Endothelial cell (in vitro differentiated cells): ENCODE measurements at places on chromosomes 6 and 20. TPM values are rescaled to one million over a fixed set of nuclear protein-coding genes. Genes with fewer than 3 reads are reported as not detected.

GRCh38 chr20:37922016-37922415 lies 19.1 kb downstream of the VSTM2L start:
- DNase-seq: no peak

The ACTR5 gene
- 17.3 TPM for total RNA-seq

The SLX4IP gene
- total RNA-seq: 6.8 TPM

The KHDC3L gene
- not detected for total RNA-seq

DNA sequence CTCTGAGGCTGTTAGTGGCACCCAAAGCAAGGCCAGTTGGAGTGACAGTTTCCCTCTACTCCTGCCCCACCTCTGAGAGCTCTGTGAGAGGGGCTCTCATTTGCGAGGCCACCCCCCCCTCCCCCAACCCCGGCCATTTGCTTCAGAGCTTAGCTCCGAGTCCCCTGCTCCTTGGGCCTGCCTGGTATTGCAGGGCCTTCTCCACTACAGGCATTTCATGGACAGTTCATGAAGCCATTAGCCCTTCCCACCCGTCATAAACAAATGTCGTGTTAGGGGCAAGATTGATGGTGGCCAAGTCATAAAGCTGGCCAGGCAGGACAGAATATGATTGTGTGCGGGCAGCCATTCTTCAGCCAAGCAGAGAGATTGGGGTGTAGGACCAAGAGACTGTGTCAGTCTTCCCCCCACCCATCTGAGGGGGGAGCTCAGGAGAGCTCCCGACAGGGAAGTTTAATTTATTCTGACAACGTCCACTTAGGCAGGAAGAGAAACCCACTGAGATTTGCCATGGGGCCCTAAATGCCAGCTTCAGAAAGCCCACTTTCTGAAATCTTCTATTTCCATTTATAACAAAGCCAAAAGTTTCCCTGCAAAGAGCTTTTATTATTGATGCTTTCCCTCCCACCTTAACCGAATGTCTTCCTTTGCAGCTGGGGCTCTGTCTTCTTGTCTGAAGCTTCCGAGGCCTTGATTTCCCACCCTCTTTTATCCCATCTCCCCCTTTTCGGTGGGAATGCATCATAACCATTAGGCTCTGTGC lies 7.2 kb downstream of the FOXC1 start:
- no peak for DNase-seq

- no peak for DNase-seq
Observed at GRCh38 chr20:62910777-62911497, 15.4 kb downstream of the DIDO1 start.

GRCh38 chr20:60214901-60215815 lies 256.9 kb downstream of the CDH26 start:
- DNase-seq: no peak

The OGFR gene
- total RNA-seq: 27.6 TPM

DNA sequence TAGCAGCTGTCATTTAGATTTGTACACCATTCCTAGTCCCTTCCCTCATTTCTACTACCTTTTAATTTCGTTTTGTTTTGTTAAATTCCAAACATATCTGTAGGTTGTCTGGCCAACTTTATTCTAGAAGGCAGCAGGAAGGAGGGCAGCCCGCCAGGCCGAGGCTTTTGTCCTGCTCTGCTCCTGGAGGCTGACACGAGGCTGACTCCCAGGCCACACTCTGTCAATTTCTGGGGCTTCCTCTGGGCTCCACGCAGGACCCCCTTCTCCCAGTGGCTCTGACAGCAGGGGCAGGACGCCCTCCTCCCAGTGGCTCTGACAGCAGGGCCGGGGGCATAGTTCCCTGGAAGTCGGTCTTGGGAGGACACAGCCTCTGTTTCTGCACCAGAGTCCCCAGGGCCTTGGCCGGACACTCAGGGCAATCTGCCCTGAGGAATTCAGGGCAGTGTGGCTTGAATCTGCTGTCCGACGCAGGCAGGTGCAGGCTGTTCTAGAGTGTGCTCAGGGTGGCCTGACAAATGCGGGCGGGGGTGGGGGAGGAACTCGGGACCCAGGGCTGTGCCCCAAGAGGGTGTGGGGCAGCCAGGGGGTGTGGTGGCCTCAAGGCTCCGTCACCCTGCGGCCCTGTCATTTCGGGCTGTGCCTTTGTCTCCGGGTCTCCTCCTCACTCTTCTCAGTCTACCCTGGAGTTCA lies 11.8 kb downstream of the SMOC2 start:
- DNase-seq: no peak

GRCh38 chr6:169014211-169015197 lies 239.1 kb downstream of the THBS2 start:
- DNase-seq: no peak

DNA sequence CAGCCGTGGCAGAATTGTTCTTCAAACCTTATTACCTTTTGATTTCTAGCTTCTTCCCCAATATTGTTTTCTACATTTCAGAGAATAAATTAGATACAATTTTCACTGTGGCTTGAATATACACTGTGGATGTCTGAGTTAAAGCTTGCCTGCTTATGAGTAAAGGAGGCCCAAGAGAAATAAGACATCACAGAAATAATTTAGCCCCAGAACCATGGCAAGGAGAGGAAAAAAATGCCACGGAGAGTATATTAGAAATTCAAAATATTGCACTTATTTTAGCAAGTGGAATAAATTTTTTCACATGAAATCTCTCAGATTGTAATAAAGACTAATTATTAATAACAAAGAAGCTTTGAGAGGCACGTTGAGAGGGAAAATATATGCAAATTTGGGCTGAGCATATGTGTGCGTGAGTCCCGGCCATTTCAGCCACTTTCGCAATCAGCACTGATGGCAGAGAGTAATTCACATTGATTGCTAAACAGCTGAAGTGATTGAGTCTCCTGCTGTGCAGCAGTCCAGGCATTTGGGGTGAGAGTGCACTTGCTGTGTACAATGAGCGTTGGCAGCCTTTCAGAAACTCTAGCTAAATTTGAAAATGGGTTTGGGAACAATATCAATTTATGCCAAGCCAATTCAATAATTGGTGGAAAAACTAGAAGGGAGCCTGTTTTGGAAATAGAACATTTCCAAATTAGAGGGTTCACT lies 596.0 kb downstream of the EPM2A start:
- no peak for DNase-seq

DNA sequence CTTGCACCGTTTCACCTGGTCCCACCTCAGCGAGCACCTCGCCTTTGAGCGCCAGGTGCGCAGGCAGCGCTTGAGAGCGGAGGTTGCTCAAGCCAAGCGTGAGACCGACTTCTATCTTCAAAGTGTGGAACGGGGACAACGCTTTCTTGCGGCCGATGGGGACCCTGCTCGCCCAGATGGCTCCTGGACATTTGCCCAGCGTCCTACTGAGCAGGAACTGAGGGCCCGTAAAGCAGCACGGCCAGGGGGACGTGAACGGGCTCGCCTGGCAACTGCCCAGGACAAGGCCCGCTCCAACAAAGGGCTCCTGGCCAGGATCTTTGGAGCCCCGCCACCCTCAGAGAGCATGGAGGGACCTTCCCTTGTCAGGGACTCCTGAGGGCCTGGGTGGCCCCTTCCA lies 1.5 kb downstream of the ABT1 start:
- no peak for DNase-seq

DNA sequence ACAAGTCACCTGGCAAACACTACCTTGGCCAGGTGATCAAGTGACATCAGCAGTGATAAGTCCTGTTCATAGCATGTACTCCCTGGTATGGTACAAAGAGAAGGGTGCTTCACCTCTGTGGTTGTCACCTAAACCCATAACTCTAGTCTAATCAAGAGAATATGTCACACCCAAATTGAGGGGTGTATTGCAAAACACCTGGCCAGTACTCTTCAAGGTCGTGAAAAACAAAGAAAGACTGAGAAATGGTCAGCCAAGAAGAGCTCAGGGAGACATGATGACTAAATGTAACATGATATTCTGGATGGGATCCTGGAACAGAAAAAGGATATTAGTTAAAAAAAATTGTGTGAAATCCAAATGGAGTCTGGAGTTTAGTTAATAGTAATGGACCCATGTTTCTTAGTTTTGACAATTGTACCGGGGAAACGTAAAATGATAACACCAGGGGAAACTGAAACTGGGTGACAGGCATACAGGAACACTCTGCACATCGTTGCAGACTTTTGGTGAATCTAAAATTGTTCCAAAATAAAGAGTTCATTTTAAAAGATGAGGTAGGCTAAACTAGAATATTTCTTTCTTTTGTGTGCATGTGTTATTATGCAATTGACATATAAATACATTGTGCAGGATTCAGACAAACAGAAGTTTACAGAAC lies 262.0 kb downstream of the CDC5L start:
- no peak for DNase-seq

DNA sequence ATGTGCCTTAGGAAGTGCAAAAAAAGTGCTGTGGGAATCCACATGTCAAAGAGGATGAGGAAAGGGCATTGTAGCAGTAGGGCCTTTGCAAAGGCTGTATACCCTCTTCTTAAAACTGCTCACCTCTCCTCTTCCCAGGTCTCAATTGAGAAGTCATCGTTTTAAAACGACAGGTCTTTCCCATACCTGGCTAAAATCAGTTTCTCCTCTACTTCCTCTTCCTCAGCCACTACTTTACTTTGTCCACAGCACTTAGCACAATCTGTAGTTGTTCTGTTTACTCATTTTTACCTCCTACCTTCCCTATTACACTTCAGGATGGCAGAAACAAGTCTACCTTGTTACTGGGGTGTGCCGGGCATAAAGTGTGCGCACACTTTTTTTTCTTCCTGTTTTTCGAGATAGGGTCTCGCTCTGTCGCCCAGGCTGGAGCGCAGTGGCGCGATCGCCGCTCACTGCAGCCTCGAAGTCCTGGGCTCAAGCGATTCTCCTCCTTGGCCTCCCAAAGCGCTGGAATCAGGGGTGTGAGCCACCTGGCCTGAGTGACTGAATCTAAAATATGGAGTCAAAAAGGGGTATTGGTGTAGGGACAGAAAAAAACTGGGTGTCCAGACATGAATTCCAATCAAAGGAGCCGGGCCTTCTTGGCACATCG lies 9.8 kb upstream of the ELOVL5 start:
- DNase-seq: no peak

GRCh38 chr6:107495971-107496370 lies 6.1 kb downstream of the SOBP start:
- no peak for DNase-seq

DNA sequence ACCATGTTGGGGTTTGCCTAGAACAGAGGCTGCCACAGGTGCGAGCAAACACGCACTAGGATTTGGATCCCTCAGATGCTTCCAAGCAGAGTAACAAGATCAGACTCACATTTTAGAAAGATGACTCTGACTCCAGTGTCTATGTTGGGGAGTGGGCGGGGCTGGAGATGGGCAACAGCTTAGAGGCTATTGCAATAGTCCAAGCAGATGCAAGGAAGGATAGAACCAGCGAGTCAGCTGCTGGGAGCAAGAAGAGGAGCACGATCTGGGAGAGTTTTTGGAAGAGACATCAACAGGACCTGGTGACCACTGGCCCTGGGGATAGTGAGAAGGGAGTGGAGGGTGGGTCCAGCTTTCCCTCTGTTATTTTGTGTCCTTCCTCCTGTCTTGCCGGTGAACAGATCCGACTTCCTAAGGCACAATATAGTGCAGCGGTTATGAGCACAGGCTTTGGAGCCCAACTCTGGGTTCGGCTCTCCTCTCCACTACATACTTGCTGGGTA lies 52.7 kb downstream of the FGD2 start:
- no peak for DNase-seq

- no peak for DNase-seq
Observed at GRCh38 chr6:3838992-3839867, 9.9 kb upstream of the FAM50B start.

The DSTN gene
- 142 TPM for total RNA-seq

DNA sequence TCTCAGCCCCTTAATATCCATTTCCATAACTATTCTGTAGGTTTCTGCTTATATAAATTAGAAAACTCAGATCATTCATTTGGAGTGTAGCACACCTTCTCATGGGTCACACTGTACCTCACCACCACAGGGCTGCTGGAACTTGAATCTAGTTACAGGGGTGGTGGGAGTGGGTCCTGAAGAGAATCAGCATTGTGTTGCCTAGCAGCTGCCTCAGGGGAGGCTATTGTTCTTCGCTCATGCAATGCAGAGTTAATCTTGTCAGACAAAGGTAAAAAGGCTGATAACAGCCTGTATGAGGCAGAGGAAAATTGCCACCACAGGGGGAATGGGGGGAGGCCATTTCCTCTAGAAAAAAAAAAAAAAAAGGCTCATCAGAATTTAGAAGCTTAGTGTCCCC lies 496.0 kb upstream of the ADGRB3 start:
- DNase-seq: no peak

The PAK5 gene
- total RNA-seq: 0.10 TPM

The TMEM244 gene
- total RNA-seq: not detected

The COL21A1 gene
- total RNA-seq: 1.2 TPM

The TTI1 gene
- 31.9 TPM for total RNA-seq

The ECT2L gene
- total RNA-seq: not detected

GRCh38 chr6:41591859-41592502 lies 45.8 kb downstream of the FOXP4 start:
- DNase-seq: peak; percentile 87

DNA sequence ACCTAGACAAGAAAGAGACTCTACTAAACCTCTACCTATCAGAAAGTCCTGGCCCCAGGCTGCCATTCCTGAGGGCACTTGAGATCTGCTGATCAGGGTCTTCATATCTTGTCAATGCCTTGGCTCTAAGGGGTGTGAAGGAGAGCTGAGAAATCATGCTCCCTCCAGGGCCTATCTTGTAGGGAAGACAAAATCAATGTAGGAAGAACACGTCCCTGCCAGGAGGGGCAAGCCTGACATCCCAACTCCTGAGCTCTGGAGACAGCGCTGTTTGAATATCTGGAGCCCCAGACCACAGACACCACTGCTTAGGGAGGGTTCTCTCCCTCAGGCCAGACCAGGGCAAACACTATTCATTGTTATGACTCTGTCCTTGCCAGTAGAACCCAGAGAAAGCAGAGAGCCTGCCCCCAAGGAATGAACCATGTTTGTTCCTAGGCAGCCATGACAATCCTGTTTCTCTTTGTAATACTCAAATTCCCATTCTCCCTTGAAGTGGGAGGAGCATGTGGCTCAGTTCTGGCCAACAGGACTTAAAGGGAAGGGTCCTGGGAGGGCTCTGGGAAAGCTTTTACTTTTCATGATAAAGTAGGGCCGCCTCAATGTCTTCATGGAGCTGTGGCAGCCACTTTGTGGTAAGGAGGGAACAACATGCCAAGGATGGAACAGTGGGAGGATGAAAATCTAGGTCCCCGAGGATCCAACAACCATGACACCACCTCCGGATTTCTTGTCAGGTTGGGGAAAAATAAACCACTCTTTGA lies 1.8 kb upstream of the FASTKD5 start:
- DNase-seq: no peak

- no peak for DNase-seq
Observed at GRCh38 chr6:136701045-136701444, 91.2 kb downstream of the MAP3K5 start.

GRCh38 chr20:57275813-57276212 lies 9.4 kb upstream of the BMP7 start:
- no peak for DNase-seq

DNA sequence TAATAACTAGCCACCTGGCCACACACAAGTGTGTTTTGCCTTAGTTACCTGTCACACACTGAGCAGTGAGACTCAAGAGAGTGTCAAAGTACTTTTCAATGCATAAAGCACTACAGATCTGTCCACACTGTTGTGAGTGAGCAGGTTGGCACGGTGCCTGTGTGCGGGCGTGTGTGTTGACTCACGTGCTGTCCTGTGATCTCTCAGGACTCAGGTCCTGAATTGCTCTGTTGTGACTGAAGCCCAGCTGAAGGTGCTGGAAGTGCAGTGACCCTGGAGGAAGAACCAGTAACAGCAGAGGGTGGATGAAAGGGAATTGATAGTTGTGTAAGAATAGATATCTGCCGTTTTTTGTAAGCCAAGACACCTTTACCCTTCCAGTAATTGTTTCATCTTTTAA lies 18.3 kb downstream of the SLC16A10 start:
- no peak for DNase-seq

The ZNF337 gene
- total RNA-seq: 16.7 TPM
